Stimulated activated CD4-positive, alpha-beta T cell treated with anti-CD3 and anti-CD28 coated beads, Interleukin-15, amount 100 ng/mL, for 48 hours (primary cell): ENCODE measurements at places on chromosomes 2 and 18.

DNA sequence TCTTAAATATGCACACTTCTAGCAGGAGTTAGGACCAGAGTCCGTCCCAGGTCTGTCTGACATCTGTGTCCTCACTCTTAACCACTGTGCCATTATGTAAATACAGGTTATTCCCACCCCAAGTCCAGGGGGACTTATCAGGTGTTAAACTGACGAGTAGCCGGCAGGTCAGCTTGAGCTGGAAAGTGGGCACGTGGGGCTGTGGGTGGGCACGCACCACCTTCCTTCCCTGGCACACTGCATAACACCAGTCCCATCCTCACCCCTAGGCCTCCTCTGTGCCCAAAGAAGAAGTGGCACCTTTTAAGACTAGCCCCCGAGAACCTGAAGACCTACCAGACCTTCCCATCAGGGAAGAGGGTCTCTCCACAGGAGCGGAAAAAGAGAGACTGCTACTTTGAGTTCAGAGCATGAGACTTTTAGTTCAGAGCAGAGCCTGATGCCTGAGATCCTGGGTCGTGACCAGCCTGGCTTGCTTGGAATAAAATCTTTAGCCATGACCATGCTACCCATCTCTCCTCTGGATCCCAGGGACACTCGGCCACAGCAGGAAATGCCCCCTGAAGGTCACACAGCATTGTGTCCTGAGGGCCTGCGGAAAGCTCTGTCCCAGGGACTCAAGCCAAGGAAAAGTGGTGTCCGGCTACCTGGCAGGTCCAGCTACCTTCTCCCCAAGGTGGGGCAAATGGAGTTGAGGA lies 62.0 kb downstream of the CIB4 start:
- no peak for DNase-seq

- no peak for DNase-seq
Measured at GRCh38 chr2:112483831-112484230, 1.9 kb downstream of the TTL start.

DNA sequence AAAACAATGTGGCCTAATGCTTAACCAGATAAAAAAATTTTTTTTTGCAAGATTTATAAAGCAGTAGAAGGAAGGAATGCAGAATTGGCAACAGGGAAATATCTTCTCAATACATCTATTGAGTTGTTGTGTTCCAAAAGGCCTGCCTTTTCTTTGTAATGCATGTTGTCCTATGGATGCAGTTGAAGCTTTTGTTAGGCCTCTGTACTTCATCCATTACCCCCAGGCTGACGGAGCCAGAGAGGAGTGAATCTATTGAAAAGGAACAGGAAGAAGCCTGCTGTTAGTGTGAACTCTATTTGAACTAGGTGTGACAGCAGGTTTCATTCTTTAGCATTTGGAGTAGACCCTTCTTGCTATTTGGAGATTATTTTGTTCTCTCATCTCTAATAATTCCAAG lies 56.5 kb downstream of the MTX2 start:
- no peak for DNase-seq

- DNase-seq, result no peak
Measured at GRCh38 chr2:11387100-11387390, 42.6 kb upstream of the ROCK2 start.

GRCh38 chr2:86314125-86314524 lies 23.3 kb downstream of the REEP1 start:
- DNase-seq, result no peak

DNA sequence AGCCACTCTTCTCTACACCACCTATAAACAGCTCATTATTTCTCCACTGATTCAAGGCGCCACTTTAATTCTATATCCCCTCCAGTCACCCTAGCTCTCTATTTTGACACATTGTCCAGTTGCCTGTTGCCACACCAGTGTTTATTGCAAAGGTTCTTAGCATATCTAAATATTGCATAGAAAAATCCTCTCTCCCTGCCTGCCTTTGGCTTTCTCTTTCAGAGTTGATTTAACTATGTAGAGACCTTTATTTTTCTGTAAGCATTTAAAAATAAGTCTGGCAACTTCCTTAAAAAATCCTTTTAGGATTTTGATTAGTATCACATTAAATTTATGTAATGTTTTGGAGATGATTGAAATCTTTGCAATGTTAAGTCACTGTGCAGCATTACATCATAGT lies 47.9 kb upstream of the B3GNT7 start:
- DNase-seq, result no peak

- no peak for DNase-seq
Measured at GRCh38 chr2:75464348-75464946, 96.3 kb downstream of the EVA1A start.

- no peak for DNase-seq
Measured at GRCh38 chr2:68319398-68320117, at the start of gene CNRIP1. TSS of gene CNRIP1 (minus strand) at chr2:68319949. CDS start at chr2:68319400, 549 bp downstream.

DNA sequence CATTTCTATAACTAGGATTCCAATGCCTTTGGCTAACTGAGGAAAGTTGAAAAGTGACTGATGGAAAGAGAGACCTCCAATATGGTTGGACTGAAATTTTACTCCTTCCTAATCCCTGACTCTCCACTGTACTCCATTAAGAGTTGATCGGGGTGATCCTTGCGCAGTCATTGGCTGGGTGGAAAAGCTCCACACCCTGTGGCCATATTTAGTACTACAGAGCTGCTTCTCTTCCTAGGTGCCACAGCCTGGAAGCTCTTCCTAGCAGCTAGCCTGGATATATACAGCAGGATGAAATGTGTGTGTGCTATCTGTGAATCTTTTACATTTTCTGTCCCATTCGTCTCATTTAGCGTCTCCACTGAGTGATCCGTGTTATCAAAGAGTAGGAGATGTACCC lies 71.2 kb downstream of the MEP1B start:
- DNase-seq, result no peak

DNA sequence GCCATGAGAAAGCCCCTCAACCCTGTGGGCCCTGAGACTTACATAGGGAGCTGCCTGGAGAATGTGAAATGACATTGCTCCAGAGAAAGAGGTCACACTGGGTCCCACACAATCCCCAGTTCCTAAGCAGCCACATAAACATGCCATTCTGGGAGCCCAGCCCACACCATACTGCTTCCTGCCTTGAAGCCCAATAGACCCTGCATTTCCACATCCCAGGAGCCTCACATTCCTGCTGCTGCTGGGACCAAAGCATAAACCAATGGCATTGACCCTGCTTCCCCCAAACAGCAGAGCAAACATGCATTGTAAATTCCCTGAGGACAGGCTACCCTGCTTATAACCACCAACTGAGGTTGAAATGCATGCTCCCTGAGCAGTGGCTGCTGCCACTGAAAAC lies 1117.6 kb upstream of the SLC39A10 start:
- no peak for DNase-seq

DNA sequence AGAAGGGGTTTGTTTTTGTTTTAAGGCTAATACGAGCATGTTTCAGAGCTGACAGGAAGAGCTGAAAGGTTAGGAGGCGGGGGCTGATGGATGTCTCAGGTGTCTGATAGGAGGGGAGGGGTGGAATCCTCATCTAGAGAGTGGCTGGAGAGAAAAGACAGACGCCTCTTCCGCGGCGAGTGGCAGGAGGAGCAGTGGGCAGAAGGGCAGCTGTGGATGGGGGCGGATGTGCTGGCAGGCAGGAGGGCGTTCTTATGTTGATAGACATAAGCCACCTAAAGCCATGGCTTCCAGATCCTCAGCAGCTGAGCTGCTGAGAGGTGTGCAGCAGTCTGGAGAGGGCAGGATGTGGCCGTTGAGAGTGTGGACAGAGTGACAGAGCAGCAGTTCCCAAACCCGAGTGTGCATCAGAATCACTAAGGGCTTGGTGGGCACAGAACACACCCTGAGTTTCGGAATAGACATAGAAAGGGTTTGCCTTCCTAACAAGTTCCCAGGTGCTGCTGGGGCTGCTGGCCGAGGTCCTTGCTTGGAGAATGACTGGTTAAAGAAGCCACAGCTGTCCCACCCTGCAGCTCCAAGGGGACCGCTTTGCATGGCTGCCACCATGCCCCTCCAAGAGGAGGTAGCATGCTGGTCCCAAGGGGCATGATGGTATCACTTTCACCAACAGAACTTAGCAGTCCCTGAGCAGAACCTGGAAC lies 3.0 kb upstream of the ITM2C start:
- DNase-seq, result no peak

GRCh38 chr18:72799106-72799505 lies 68.7 kb downstream of the NETO1 start:
- DNase-seq, result no peak

GRCh38 chr2:45678791-45679348 lies 27.4 kb downstream of the PRKCE start:
- DNase-seq, result no peak

GRCh38 chr2:230327418-230328154 lies 593 bp downstream of the SP140L start:
- no peak for DNase-seq

- DNase-seq, result no peak
Measured at GRCh38 chr2:10022966-10023662, 20.2 kb upstream of the KLF11 start.

DNA sequence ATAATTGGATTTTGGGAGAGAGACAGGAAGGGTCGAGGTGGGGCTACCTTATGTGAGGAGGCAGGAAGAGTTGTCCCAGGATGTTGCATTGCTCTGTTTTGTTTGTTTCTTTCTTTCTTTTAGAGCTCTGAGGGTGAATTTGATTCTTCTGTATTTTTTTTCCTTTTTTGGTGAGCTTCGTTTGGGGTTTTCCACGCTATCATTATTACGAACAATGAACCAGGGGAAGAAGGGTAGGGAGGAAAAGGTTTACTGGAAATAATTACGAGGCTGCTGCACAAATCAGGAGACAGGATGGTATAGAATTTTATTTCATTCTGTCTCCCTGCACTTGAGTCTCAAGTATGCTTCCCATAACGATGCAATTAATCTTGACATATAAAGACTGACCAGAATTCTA lies 51.4 kb upstream of the ZNF516 start:
- DNase-seq, result no peak

GRCh38 chr2:238873381-238873801 lies 25.5 kb downstream of the TWIST2 start:
- no peak for DNase-seq

DNA sequence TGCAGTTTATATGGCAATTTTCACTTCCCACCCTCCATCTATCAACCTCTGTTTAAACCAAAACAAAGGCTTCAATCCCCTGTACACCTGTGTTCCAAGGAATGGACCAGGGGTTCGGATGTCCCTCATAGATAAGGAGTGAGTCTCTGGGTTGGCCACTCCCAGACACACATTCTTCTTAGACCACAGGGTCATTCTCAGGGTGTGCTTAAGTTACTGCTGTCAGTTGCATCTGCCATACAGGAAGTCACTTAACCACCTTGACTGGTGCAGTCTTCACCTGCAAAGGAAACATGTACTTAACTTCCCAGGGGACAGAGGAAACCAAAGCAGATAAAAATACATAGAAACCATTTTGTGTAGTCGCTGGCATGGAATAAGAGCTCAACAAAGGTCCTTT lies 151.0 kb upstream of the NDUFV2 start:
- DNase-seq, result no peak

- DNase-seq, result no peak
Measured at GRCh38 chr2:124131276-124131675, 106.2 kb downstream of the CNTNAP5 start.

DNA sequence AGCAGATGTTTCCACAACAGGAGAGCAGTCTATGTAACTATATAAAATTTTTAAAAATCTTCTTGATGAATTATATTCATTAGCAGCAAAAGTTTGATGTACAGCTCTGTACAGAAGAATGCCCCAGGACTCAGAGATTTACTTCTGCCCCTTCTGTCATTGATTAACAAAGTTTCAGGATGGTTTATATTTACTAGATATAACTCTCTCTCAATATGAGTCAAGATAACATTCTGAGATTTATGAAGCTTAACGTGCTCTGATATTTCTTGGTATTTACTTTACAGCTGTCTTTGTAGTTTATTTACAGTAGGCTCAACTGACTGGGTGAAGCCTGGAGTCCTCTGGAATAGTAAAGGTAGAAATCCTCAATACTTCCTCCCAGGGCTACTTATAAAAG lies 93.6 kb upstream of the HNMT start:
- no peak for DNase-seq

DNA sequence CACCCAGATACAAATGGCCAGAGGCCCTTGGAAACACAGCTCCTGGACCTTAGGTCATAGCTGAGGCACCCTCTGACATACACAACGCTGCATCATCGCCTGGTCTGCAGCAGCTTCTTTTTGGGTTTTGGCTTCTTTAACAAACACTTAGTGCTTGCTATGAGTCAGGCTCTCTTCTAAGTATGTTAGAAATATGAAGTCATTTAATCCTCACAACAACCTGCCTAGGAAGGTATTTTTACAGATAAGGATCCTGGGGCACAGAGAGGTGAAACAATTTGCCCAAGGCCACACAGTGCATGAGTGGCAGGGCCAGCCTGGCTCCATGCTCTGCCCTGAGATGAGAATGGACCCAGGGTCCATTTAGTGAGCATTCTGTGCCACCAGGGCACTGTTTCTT lies 96.6 kb downstream of the TMEM17 start:
- no peak for DNase-seq

DNA sequence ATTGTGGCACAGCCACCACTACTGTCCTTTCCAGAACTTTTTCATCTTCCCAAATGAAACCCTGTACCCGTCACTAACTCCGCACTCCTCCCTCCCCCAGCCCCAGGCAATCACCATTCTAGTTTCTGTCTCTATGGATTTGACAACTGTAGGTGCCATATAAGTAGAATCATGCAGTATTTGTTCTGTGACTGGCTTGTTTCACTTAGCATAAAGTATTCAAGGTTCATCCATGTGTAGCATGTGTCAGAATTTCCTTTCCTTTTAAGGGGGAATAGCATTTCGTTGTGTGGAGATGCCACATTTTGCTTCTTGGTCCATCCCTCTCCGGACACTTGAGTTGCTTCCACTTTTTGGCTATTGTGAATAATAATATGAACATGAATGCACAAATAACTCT lies 842 bp upstream of the CKAP2L start:
- DNase-seq, result no peak

- no peak for DNase-seq
Measured at GRCh38 chr2:137333386-137334165, 568.2 kb downstream of the THSD7B start.

- DNase-seq, result no peak
Measured at GRCh38 chr2:170365686-170366085, 187.7 kb downstream of the MYO3B start.

GRCh38 chr2:112181571-112182290 lies 43.5 kb downstream of the FBLN7 start:
- peak; percentile 58 for DNase-seq

DNA sequence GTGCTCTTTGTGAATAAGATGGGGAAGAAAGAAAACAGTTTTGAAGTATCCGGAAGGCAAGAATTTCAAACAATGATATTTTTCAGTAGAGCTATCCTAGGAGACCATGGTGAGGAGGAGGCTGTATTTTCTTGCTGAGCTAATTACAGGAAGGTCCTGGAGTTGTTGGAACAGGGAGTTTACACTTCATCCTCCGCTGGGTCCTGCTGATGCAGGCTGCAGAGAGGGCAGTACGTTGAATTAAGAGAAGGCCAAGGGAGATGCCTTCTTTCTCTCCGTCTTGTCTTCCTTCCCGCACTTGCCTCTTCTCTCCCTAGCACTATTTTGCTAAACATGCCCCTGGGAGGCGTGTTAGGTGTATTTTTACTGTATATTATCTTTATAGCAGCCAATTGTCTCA lies 60.0 kb upstream of the EDAR start:
- no peak for DNase-seq
